ENCODE measurements at places on chromosomes 1 and 21.

DNA sequence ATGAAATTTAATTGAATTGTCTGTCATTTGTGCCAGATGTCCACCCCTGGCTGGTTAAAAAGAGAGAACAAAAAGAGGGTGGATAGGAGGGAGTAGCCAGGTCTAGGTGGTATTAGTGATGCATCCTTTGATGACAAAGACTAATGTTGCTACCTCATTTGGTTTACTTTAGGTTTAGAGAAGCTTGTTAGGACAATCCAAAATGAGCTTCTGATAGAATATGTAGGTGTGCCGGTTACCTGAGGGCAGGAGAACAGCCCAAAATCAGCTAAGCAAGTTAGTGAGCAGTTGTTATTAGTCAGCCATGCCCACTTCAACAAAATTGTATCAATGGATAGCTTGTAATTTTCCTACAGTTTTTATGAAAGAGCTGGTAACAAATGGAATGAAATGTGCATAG, 61.4 kb upstream of the PTGS2 start:
- no peak for DNase-seq

DNA sequence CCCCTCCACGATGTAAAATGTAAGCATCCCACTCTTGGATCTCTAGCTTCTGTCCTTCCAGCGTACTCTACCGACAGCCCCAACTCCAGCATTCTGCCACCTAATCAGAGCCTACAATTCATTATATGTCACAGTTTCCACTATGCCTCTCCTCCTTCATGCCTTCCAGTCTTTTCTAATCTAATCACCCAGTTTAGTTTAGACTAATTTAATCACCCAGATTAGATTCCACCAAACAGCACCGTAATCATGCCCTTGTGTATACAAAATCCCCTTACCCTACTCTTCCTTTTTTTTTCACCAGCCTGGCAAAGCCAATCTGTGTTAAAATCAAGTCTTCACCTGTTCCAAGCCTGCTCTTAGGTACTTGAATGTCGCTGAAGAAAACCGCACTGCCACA, 49.8 kb upstream of the KANK4 start:
- DNase-seq = no peak

DNA sequence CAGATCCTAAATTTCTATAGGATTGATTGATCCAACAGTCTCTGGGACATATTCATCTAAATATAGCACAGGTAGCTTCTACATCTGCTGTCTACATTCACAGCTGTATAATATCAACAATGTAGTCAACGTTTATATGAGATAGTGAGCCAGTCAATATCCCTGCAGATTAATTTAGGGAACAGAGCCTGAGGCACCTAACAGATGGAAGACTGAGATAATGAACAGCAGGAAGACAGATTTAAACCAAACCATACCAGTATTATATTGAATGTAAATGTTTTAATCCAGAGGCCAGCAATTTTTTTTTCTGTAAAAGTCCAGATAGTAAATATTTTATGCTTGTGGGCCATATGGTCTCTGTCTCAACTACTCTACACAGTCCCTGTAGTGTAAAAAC, 2072.4 kb downstream of the MRPL39 start:
- DNase-seq = no peak

DNA sequence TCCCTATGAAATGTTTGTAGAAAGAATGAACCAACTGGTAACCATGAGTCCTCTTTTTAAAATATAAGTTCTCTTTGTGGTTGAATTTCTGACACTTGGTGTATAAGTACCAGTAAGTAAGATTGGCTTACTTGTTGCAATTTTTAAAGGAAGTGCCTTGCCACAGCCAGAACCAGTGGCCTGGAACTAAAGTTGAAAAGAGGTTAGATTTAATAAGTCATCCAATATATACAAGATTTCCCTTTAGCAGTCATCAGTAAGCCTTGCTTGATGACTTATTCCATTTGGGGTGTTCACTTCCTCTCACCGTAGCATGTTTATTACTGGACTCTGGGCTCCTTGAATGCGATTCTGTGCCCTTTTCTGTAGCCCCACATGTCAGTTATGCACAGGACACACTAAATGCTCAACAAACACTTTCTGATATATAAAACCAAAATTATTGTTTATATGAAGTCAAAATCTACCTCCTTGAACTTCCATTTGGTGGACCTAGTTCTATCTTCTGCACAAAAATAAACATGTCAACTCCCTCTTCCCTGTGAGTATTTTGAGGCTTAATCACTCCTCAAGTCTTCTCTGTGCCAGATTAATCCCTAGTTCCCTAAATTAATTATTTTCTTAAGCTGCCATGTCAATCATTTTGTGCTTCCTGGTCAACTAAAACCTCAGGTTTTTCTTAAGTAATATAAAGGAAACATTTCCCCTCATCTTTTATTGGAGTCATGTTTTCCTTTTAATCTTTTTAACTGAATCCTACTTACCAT, 218.1 kb downstream of the ST6GALNAC3 start:
- DNase-seq = no peak

GRCh38 chr1:197776351-197777105, 1.2 kb upstream of the DENND1B start:
- peak; percentile 89 for DNase-seq

GRCh38 chr21:34553151-34553952, 41.3 kb upstream of the KCNE1 start:
- peak; percentile 86 for DNase-seq

DNA sequence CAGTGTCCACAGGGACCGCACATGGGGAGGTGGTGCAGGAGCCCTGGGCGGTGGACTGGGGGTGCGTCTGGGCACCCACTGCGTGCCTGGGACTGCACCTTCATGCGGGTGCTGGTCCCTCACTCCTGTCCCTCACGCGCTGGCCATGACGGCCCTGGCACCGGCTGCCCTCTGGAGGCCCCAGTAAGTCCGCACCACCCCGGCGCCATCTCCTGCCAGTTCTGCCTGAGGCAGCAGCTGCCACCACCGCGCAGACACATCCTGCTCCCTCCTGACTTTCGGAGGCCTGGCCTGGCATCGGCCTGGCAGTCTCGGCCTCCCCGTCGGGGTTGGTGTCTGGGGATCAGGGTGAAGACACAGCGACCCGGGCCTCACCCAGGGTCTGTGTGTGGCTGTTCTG, 64.8 kb downstream of the MORN1 start:
- no peak for DNase-seq

GRCh38 chr21:45304945-45305344, 17.2 kb upstream of the POFUT2 start:
- DNase-seq = no peak

- peak; percentile 80 for DNase-seq
These were observed 76.6 kb downstream of the PLPP3 start for GRCh38 chr1:56502700-56503245.

DNA sequence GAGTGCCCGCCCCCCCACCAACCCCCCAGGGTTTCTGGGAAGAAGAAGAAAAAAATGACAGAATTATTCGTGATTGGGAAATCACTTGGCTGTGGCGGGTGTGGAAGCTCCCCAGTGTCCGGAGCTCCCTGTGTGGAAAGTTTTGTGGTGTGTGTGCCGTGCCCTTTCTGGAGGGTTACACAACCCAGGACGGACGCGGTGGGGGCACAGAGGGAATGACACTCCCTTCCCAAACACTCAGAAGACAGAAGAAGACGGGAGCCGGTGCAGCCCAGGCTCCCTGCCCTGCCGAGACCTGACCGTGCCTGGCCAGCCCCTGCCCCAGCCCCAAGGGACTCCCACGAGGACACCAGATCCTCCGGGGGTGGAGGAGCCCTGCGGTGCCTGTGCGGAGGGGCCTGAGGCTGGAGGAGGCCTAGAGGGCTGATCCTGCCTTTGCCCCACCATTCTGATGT, 33.0 kb upstream of the ADARB1 start:
- peak; percentile 81 for DNase-seq

GRCh38 chr1:219235903-219236481, 62.3 kb downstream of the LYPLAL1 start:
- no peak for DNase-seq

- no peak for DNase-seq
These were observed 84.1 kb upstream of the SERBP1 start for GRCh38 chr1:67514300-67514699.

GRCh38 chr1:38498686-38499085, 360.9 kb downstream of the RRAGC start:
- DNase-seq = no peak

All from fibroblast of mammary gland (primary cell).